ENCODE measurements at places on chromosomes 2 and 18.

DNA sequence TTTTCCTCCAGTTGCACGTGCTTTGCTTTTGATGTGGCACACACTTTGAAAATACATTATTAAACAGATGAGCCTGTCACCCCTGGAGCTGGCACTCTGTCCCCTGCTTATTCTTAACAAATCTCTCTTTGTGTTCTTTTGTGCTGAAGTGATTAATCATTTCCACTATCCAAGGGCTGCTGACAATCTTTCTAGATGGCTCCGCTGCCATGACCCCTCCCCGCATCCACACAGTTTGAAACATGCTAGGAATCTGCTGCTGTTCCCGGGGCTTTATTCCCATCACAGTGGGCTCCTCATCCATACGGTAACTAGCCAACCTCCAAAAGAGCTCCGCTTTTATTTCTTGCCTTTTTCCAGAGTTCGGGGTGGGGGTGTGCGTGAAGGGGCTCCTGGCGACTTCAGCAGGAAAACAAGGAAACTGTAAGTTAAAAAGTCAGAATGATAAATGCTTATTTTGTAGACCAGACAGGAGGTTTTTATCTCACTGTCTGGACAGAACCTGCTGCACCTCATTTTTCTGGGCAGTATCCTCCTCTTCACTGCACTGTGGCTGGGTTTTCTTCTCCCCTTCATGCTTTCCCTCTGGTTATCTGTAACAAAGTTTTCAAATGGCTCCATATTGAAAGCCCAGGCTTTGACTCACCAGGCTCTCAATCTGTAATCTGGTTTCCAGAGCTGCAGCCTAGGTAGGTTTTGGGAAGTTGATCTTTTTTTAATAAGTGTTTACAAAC lies 319.7 kb downstream of the AFF3 start:
- no peak for DNase-seq

DNA sequence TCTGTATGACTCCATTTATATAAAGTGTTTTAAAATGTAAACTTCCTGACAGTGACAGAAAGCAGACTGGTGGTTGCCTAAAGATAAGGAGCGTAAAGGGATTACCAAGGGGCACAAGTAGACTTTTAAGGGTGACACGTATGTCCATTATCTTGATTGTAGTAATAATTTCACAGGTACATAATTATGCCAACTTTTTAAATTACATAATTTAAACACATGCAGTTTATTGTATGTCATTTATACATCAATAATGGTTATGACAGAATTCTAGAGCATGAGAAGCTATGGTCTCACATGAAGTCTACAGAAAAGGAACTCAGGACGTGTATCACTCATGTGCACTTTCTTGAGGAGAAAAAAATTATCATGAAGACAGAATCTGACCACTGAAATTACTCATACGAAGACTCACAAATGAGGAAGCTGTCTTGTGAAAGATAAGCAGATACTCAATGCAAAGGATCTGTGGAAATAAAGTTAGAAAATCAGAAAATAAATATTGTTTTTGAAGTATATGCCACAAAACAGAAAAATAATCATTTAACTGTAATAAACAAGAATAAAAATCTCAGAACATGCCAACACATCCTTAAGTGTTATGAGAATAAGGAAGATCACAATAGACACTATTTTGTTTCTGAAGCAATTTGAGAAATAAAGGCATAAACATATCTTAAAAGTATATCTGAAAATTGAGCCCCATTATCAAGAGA lies 84.4 kb downstream of the TMEM131 start:
- DNase-seq = no peak

DNA sequence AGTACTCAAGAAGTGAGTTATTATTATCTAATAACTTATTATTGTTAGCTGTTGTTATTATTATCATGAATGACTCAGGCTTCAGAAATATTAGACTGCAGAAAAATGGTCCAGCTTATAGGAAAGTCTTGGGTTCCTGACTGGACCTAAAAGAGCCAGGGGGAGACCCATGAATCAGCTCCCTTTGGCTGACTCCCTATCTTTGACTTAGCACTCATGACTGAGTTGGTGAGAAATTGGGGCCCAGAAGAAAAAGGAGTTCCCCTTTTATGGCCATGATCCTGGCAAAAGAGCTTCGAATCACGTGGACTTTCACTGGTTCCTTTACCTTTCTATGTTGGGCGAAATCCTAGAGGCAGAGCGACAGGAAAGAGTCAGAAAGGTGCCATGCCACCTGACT lies 145.8 kb downstream of the MYO3B start:
- DNase-seq = no peak

DNA sequence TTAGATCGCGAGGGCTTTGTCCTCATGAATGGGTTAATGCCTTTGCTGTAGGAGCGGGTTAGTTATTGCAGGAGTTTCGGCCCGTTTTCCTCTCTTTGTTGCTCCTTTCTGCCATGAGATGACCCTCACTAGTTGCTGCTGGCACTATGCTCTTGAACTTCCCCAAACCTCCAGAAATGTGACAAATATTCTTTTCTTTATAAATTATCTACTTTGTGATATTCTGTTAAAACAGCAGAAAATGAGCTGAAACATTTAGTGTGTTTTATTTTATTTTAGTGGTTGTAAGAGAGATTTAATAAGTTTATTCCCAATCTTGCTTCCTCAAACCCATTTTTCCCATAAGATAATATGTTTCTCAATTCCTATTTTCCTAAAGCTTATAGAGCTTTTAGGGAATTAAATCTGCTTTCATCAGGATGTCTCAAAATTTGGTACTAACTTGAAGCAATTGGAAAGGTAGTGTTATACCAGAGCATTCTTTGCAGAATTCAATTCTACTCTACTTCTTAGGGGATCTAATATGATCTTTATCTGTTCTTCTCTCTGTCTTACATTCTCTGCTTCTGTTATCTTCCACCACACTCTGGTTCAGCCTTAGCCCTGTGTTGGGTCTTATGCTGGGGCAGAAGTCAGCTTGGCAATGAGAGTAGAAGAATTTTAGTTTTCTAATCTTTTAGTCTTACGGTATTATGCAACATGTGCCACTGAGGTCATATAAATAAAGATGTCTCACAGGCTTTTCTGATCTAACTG lies 23.1 kb downstream of the DDX1 start:
- DNase-seq = no peak

GRCh38 chr2:126579868-126580267 lies 76.1 kb upstream of the GYPC start:
- no peak for DNase-seq

GRCh38 chr2:235744161-235744560 lies 250.3 kb downstream of the AGAP1 start:
- DNase-seq = no peak

DNA sequence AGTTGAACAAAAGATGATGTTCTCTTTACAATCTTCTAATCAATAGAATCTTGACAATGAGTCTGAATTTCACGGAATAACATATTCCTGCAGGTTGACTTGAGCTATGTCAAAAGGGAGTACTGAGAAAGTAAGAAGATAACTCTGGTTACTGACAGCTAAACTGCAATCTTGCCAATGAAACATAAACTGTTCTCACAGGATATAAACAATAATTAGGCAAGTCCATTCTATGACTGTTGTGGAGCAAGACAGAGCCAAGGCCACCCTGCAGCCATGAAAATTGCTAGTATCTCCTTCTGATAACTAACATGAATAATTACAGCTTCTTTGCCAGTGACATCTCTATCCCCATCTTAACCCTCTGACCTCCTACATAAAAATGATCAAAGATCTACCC lies 6.3 kb upstream of the RPRD1A start:
- no peak for DNase-seq

GRCh38 chr2:208163489-208163888 lies at the start of gene CRYGA:
CRYGA (minus strand) TSS chr2:208163589; CDS start chr2:208163556, 33 bp downstream.
- no peak for DNase-seq

GRCh38 chr2:1571477-1572417 lies 158.5 kb downstream of the TPO start:
- no peak for DNase-seq

DNA sequence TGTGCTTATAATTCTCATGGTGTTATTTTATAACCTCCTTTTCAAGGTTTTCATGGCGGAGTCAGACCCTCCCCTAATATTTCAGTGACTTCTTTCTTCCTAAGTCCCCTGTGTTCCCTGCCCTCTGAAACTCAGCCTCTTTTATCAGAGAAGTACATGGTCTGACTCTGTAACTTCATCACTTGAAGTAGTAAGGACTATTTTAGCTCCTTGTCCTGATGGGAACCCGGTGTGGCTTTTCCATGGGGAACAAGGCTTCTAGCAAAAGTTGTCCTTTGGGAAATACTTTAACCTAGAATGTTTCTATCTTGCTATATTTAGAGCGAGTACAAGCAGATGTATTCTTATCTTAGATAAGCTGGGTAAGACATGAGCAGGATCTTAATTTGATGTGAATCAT lies 117.5 kb downstream of the TRIB2 start:
- DNase-seq = no peak

- no peak for DNase-seq
Measured at GRCh38 chr2:121030523-121030922, 254.5 kb downstream of the TFCP2L1 start.

DNA sequence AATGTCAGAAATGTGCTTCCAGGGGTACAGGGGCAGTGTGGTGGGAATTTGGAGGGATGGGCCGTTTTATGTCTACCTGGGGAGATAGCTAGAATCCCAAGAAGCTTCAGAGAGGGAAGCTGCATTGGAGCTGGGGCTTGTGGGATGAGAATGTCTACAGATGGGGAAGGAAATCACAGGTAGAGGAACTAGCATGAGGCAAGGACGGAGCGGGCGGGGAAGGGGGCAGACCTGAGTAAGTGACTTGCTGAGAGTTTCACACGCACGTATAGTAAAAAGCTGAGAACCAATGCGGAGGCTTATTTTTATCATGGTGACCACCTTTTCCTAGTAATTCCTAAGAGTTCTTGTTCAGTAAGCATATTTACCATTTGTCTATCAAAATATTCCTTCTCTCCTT lies 6.3 kb downstream of the C2orf80 start:
- no peak for DNase-seq

- DNase-seq = no peak
Measured at GRCh38 chr2:157261199-157261782, 3.8 kb downstream of the GALNT5 start.

GRCh38 chr2:48204750-48205136 lies 298.4 kb upstream of the FBXO11 start:
- no peak for DNase-seq

- no peak for DNase-seq
Measured at GRCh38 chr18:57909620-57910019, 106.5 kb upstream of the ATP8B1 start.

- DNase-seq = no peak
Measured at GRCh38 chr2:150100336-150100735, 387.1 kb downstream of the RND3 start.

DNA sequence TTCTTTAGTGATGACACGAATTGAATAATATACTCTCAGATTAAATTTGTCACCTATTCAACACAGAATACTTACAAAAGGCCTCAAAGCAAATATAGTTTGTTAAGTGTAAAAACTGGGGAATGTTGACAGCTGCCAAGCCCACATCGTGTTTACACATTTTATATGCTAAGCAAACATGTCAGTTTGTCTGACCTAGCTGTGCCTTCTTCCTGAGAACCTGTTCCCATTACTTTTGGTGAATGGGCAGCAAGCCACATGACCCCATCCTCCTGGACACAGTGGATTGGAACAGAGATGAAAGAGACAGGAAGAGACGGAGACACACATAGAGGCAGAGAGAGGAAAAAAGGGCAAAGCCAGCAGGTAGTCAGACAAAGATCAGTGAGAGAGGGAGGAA lies 22.9 kb upstream of the CUL3 start:
- DNase-seq = no peak

DNA sequence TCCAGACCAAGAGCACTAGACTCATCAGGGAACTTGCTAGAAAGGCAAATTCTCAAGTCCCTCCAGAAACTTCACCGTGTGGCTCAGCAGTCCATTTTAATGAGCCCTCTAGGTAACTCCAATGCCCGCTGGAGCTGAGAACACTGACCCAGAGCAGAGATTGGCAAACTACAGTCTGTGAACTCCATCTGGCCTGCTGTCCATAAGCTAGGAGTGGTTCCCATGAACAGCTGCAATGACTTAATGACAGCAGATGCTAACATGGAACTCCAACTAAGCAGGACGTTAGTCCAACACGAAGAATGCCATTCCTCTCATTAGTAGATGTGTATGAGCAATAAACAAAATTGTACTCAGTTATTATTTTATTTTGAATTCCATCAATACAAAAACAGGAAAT lies 371.9 kb downstream of the STK39 start:
- no peak for DNase-seq

- DNase-seq = no peak
Measured at GRCh38 chr2:30894498-30895119, 87.4 kb upstream of the CAPN13 start.

DNA sequence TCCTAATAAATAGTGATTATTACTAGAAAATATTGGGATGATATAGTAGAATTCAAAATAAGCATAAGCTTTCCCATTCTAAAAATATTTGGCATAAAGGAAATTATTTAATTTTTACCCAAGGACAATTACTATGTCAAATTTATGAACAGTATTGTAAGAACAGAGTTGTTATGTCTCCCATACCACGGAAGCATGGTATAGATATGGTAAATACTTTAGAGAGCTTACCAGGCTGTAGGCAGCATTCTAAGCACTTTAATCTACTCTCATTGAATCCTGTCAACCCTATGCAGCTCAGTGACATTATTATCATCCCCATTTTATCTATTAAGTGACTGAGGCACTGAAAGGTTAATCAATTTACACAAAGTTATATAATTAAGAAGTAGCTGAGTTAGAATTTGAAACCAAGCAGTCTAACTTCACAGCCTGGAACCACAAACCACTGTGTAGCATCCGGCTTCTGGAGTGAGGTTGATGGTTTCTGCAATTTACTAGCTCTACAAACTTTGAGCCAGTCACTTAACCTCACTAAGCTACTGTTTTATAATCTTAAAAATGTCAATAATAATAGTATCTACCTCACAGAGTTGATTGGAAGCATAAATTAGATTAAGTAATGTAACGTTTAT lies 323.7 kb downstream of the ARHGAP15 start:
- no peak for DNase-seq

DNA sequence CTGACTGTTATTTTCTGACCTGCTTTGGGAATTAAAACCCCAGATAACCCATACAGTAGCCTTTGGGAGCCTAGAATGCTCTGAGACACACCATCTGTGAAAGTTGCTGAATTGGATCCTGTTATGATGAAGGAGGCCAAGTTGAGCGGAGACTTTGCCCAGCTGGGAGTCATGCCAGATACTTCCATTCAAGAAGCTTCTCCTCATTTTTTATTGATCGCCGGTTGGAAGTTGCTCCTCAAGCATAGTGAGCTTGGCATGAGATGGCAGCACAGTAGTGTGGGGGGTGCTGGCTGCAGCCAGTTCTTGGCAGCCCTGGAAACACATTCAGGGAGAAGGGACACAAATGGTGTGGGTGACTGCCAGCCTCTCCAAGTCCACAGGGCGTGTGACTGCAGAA lies 270.7 kb upstream of the NRP2 start:
- no peak for DNase-seq
